ENCODE measurements at places on chromosomes 12 and 14. TPM values are rescaled to one million over a fixed set of nuclear protein-coding genes. Genes with fewer than 3 reads are reported as not detected.

The LRTM2 gene
- total RNA-seq = 0.10 TPM

The PRKD1 gene
- total RNA-seq = not detected

The STAC3 gene
- total RNA-seq = 3.1 TPM

The P2RX2 gene
- 0.10 TPM for total RNA-seq

The SLC6A12 gene
- 0.73 TPM for total RNA-seq

The REP15 gene
- total RNA-seq = not detected

The KRT73 gene
- total RNA-seq = 21.4 TPM
